ENCODE measurements at places on chromosomes 4 and X.

DNA sequence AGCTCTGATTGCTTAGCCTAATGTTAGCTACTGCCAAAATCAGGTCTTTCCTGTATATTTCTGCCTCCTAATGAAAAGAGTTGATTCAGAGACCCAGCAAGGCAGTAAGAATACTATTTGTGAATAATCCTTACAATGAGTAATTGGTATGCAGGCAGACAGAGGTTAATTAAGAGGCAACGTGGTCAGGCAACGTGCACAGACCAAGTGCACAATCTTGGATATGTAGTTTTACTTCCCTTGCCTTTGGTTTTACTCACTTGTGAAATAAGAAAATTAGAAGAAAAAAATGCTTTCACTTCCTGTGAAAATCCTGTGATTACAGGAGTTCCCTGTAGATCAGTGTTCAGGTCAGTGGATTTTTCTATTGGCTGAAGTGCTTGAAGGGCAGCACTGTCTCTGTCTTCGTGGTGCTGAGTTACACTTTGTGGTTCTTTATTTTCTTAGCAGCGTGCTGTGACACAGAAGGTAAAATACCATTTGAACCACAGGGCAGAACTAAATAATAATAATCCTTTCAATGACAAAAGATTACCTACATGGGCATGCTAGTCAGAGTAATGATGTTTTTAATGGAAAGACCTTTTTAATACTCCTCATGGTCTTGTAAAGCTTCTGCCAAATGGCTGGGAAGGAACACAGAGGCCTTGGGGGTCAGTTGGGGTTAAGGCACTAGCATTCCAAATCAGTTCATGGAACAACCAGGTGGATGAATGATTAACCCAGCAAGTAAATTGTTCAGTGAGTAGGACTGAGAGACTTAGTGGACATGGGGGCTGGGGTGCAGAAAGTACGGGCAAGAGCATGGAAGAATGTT is 430.9 kb downstream of the MAPK10 start:
- DNase-seq = peak; percentile 14

DNA sequence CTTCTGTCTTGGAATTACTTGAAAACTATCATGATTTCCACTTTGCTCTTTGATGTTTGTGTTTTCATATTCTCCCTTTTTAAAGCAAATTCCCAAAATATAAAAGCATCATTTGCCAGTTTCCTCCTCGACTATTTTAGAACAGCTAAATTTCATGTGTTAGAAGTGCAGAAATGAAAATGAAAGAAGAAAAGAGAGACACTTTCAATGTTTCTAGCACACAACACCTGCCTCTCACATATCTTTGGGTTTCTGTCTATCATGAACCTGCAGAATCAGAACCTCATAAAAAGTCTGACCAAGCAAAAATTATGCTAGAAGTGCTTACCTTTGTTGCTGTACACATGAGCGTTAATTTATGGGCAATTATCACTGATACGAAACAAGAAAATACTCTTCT is 1.9 kb upstream of the NEUROG2 start:
- DNase-seq = no peak

DNA sequence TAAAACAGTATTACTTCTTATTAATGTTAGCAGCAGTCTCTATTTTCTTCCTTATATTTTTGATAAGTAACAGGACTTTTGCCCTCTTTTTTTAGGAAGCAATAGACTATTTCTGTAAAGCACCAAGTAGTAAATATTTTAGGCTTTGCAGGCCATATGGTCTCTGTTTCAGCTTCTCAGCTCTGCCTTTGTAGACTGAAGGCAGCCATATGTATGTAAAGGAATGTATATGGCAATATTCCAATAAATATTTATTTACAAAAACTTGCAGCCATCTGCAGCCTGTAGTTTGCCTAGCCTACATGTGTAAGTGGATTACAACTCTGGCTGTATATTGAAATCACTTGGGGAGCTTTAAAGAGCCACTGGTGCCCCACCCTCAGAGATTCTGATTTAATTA is 15.0 kb downstream of the RADX start:
- no peak for DNase-seq

DNA sequence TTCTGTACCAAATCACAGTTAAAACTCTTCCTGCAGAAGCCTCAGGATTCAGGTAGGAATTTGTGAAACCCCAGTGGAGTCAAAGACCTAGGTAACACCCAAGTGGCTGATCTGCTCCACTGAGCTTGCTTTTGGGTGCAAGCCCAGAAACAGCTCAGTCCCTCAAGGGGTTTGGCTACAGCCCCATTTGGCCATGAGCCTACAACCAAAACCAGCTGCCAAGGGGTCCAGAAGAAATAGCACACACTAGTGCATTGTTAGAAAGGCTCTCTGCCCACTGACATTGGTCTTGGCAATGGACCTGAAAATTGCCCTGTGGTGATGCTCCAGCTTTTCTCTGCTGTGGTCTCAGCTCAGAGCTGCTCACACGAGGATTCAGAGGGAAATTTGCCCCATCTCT is 577.4 kb upstream of the INTU start:
- DNase-seq = no peak

DNA sequence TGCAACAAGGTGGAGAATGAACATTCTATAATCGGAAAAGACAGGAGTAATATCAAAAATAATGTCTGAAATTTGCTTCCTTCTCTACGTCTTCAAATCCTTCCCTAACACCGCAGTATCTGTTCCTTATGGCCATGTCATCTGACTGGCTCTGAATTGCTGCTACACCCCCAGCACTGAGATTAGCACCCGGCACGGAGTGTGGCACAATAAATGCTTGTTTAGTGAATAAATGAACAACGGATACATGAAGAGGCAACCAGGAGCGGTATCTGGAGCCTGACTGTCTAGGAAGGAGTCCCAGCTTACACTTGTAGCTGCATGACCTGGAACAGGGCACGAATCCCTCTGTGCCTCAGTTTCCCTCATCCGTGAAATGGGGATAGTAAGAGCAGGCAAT is 164.3 kb downstream of the AFAP1 start:
- DNase-seq = no peak

DNA sequence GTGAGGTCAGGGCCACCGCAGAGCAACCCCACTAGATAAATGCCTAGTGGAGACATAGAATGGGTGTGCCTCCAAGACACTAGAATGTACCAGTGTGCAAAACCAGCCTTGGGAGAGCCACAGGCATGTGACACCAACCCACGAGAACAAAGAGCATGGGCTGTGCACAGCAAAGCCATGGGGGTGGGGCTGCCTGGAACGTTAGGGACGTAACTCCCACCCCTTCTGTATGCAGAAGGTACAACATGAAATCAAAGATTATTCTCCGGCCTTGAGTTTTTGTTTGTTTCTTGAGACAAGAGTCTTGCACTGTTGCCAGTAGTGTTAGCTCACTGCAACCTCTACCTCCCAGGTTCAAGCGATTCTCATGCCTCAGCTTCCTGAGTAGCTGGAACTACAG is 99.5 kb downstream of the MID1IP1 start:
- no peak for DNase-seq

DNA sequence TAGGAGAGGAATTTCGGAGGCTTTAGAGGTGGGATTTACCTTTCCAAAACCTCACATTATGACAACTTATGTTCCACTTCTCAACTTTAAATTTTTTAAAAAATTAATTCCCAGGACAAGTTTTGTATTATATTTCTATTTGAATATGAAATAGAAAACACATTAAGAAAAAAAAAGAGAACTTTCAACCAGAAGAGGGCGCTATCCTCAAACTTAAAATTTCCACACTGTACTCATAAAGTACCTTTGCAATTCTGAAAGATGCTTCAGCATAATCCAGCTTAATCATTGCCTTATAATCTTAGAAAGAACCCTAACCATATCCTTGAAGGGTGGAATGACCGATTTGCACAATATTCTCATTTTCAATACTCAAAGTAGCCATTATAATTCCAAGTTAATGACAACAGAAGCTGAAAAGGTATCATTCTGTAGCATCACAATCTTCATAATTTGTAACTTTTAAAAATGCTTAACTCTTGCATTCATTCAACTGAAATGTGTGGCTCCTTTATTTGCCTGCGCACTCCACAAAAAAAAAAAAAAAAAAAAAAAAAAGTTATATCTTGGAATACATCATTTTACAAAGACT is 158.0 kb downstream of the KCNIP4 start:
- DNase-seq = no peak

- peak; percentile 49 for DNase-seq
Measured at GRCh38 chr4:156931267-156931666, 40.3 kb downstream of the PDGFC start.

DNA sequence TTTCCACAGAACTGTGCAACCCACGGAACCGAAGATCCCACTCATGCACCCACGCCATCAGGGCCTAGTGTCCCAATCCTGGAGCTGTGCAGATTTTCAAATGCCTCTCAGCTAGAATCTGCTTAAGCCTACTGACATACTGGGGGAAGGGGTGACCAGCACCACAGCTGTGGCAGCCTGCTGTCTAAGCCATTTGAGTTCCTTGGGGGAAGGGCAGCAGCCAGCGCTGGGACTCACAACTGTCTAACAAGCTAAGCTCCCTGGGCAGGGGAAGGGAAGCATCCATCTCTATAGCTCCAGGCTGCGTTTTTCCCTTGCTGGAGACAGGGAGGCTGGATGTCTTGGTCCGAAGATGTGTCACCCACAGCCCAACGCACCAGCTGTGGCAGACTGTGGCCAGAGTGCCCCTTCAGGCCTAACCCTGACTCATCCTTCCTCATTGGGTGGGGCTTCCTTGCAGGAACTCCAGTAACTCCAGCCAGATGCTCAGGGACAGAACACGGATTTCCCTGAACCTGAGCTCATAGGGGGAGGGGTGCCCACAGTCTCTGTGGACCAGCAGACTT is 194.8 kb downstream of the CHRDL1 start:
- DNase-seq = no peak

GRCh38 chrX:10465254-10465653 is 155.1 kb downstream of the MID1 start:
- no peak for DNase-seq

- no peak for DNase-seq
Measured at GRCh38 chr4:171169396-171169795, 643.8 kb upstream of the GALNTL6 start.

DNA sequence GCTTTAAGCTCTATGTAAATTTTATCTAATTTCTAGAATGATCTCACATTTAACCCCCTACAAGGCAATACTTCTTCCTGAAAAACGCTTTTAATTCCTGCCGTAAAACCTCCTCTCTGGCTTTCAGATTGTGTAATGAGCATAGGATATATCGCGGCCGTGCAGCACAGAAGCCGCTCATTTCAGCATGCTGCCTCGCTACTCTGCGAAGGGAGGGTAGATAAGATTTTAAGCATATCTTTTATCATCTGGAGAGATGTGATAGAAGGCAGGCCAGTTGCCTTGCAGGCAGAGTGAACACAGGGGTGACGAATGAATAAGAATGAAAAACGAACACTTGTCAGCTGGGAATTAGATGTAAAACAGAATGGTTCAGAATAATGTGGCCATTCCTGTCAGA is 265.5 kb downstream of the UNC5C start:
- DNase-seq = no peak

GRCh38 chr4:147840838-147841738 is 109.2 kb downstream of the ARHGAP10 start:
- DNase-seq = no peak

DNA sequence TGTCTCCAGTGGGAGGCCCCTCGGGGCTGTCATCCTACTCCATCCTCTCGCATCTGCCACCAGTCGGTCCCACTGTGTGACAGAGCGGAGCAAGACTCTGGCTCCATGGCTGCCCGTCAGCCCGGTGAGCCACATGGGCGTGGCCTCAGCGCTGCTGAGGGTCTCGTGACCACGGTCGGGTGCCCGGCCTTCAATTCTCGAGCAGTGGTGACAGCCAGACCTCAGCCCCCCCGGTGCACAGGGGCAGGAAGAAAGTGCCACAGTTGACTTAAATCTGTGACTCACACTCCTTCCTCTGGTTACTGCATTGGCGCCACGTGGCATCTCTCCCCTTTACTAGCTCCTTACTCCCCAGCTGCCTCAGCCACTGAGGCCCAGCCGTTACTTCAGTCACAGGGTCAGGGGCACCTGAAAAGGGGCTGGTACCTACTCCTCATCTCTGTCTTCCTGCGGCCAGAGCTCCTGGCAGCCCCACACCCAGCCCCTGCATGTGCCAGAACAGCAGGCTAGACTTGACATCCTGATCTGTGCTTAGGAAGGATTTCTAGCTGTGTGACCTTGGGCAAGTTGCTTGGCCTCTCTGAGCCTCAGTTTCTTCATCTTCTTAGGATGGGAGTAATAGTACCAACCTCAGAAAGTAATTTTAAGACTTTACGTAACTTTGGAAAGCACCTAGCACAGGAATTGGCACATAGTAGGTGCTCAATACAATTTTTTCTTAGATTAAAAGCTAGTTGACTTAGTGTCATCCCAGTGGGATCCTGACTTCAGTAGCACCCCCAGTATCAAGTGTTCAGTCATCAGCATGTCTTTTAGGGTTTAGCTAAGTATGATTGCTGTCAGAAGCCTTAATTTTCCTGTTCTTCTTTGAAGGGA is 66.1 kb downstream of the TNIP2 start:
- DNase-seq = no peak

All from fibroblast of skin of left quadriceps (primary cell).